ENCODE measurements at places on chromosomes 3 and 15. TPM values are rescaled to one million over a fixed set of nuclear protein-coding genes. Genes with fewer than 3 reads are reported as not detected.

- no peak for DNase-seq
Observed at GRCh38 chr3:167372138-167372537, 8.0 kb downstream of the ZBBX start.

DNA sequence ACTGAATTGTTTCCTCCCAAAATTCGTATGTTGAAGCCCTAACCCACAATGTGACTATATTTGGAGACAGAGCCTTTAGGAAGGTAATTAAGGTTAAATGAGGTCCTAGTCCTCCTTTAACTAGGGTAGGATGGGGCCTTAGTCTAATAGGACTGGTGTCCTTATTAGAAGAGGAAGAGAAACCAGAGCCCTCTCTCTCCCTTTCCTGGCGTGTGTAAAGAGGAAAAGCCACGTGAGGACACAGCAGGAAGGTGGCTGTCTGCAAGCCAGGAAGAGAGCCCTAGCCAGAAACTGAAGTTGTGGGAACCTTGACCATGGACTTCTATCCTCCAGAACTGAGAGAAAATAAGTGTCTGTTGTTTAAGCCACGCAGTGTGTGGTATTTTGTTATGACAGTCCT is 94.3 kb downstream of the OXNAD1 start:
- no peak for DNase-seq

GRCh38 chr3:126107203-126107939 is 23.4 kb upstream of the SLC41A3 start:
- no peak for DNase-seq

- DNase-seq: no peak
Observed at GRCh38 chr3:150412561-150413231, 4.6 kb downstream of the TSC22D2 start.

DNA sequence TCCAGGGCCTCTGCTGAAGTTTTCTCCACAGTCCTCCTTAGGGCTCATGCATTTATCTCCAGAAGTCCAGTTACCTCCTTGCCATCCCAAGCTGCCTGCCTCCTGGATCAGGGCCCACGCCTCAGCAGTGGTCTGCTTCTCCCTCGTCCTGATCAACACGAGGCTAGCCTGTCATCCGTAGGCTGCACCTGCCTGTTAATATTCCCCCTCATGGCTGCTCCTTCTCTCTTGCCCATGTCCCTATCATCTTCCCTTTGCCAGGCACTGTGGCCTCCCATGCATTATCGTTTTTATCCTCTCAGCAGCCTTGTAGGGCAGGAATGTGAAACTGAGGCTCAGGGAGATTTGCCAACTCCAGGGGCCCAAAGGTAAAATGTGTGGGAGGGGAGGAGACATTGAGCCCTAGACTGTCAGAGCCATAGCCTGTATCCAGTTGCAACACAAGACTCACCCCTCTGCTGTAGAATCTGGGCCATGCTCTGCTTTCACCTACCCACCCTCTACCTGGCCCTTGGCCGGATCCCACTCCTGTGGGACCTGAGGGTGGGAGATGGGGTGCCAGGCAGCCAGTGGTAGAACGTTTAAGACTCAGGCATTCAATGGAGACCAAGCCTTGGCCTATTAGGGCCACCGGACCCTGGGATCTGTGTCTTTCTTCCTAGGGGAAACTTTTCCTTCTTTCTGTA is 4.6 kb downstream of the GRM2 start:
- no peak for DNase-seq

- DNase-seq: no peak
Observed at GRCh38 chr3:108153451-108153981, 62.7 kb upstream of the CD47 start.

DNA sequence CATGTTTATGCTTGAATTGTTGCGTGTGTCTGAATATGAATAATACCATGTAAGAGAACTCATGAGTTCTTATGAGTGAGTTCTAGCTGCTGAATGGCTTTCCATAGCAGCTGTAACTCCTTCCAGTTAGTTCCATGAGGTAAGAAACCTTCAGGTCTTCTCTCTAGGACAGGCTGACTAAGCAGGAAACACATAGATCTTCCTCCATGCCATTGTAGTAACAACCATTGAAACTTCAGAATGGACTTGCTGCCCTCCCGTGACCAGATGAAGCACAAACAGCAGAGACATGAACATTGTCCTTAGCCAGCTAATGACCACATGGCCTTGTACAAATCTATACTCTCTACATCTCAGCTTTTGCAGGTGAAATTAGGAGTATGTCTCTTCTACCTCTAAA is 200.0 kb downstream of the ZNF385D start:
- no peak for DNase-seq

GRCh38 chr15:51260202-51260601 is 78.2 kb downstream of the CYP19A1 start:
- DNase-seq: no peak

DNA sequence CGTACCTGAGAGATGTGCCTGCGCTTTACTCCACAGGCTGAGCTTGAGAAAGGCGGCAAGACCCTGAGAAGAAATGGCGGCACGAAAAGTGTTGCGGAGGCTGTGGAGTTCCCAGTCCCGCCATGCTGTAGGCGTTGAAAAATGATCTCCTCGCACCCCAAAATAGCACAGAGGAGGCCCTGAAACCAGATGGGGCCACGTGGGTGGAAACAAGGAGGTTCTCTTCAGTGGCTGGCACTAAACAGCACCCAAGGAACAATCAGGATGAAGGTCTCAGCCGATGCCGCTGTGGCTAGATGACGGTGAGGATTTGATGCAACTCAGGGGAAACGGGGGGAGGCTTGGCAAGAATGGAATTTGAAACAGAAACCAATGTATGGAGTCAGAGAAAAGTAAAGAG is 57.3 kb downstream of the TMEM212 start:
- no peak for DNase-seq

DNA sequence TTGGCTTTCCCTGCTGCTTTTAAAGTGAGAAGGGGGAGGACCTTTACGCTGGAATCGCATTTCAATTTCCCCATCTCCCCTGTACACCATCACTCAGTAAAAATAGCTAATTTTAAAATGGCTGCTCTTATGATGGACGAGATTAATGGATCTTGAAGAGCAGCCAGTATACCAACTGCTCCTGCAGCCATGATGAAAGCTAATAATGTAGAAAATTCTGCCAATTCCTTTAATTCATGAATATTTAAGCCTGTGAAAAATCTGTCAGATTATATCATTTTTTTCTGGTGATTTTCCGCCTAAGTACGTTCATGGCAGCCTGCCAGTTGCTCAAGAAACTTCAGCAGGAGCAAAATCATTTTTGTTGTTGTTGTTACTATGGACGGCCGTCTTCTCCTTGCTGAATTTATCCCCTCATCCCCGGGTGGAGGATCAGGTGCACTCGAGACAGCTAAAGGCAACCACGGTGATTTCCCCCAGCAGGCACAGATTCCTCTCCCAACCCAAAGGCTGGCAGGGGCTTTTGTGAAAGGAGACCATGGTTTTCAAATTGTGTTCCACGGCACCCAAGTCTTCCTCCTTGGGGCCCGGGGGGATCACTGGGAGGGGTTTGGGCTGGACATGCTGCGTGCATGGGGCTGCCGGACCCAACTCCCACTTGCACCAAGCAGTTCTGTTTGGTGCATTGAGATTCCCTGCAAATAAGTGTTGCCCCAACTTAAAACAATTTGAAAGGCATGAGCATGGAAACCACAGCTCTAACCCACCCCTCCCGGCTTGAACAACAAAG is 289.6 kb downstream of the UACA start:
- DNase-seq: no peak

DNA sequence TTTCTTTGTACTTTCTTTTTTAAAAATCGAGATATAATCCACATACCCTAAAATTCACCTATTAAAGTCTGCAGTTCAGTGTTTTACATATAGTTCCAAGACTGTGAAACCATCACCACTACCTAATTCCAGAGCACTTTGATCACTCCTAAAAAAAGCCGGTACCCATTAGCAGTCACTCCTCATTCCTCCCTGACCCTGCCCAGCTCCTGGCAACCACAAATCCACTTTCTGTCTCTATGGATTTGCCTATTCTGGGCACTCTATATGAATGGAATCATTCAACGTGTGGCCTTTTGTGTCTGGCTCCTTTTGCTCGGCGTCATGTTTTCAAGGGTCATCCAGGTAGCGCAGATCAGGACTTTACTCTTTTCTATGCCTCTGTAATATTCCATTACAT is 17.3 kb downstream of the TRPM1 start:
- no peak for DNase-seq

GRCh38 chr15:31327669-31328427 is 1.2 kb downstream of the KLF13 start:
- peak; percentile 89 for DNase-seq

- DNase-seq: no peak
Observed at GRCh38 chr15:89822951-89823711, 8.5 kb upstream of the ANPEP start.

GRCh38 chr3:57007521-57008460 is 52.7 kb upstream of the SPATA12 start:
- DNase-seq: no peak

GRCh38 chr3:10500717-10501663 is 4.4 kb downstream of the ATP2B2 start:
- DNase-seq: no peak

- no peak for DNase-seq
Observed at GRCh38 chr15:57460208-57460816, 84.0 kb downstream of the CGNL1 start.

DNA sequence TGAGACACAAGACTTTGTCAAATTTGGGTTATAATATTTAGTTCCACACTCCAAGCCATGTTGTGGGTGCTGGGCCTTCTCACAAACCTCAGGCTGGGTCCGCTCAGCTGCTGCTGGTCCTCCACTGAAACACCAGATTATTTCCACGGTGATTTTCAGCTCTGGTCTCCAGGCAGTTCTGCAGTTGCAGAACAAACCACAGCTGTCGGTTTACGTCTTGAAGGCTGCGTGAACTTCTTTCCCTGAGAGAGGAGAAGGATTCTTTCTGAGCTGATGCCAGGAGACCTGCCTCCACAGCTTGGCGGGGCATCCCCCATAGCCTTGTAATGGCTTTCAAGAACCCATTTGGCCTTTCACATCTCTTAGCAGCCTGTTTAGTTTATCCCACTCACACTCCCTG is 16.2 kb downstream of the GALNT15 start:
- no peak for DNase-seq

DNA sequence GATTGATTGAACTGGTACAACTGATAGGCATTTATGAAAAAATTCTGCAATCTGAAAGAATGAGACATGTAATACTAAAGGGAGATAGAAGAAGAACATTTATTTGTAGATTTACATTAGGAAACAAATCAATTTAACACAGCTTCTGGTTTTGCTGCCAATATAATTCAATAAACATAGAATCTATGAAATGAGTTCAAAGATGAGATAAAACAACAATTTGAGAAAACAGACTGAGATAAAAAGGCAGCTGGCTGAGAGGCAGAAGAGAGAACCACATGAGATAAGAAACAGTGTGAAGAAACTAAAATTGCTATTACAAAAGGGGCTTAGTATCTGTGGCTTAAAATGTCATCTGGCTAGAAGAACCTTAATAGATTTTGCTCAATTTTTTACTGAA is 176.6 kb downstream of the PYDC2 start:
- no peak for DNase-seq

DNA sequence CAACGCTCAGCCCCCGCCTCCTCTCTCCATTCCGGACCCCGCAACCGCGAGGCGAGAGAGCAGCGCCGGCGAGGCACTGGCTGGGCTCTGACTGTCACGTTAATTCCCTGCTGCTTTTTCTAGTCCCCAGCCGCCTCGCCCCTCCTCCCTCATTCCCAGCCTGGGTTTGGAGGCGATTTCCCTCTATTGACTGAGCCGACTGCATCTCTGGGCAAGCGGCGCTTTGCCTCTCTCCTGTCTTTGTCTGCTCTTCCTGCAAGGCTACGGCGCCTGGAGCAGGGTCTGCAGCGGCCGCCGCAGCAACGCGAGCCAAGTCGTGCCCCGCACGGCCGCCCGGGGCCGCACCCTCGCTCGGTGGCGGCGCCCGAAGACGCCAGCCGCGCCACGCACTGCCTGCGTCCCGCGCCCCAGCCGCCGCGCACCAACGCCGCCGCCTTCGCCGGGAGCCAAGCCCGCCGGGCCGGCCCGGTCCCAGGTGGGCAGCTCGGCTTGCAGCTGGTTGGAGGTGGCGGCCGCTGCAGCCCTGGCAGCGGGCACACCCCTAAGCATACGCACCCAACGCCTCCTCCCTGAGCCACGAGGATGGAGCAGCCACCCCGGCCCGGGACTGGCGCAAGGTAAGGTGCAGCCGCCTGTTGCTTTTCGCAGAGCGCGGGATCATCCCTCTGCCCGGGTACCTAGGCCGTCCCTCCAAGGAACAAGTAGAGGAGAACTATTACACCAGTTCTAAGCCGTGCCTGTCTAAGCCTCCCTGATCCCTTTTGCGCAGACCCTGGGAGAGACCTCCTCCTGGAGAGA is at the start of gene LRRC3B:
Gene LRRC3B (plus strand): TSS at position 152 of the 798 bp plus-strand sequence. CDS start 86,901 bp downstream, outside the sequence.
- DNase-seq: peak; percentile 17

DNA sequence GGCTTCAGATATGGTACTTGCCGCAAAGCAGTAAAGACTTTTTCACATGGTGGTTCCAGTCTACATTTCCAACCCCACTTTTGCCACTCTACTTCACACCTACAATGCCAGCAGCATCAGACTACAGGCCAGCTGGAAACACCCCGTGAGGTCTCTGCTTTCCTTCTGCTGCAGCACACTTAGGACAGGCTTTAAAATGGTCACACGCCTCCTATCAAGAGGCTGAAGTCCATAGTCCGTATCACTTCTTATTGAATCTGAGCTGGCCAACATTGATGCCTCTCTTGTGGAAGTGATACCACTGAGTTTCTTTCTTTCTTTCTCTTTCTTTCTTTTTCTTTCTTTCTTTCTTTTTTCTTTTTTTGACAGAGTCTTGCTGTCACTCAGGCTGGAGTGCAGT is 59.8 kb downstream of the ZNF860 start:
- DNase-seq: no peak

DNA sequence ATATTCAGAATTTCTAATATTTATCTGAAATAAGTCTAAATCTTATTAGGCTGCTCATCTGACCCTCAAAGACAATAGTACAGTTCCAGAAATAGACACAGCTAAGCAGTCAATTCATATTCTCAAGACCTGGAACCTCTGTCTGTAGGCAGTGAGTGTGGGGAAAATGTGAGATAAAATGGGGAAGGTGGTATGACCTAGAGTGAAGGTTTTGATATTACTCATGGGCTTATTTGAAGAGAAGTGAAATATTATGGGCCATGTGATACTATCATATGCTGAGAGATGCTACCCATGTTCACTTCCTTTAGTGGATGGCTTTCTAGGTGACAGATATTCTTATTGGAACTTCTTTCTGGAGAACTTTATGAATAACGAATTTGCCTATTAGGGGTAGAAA is 33.5 kb downstream of the TGFBR2 start:
- DNase-seq: no peak

DNA sequence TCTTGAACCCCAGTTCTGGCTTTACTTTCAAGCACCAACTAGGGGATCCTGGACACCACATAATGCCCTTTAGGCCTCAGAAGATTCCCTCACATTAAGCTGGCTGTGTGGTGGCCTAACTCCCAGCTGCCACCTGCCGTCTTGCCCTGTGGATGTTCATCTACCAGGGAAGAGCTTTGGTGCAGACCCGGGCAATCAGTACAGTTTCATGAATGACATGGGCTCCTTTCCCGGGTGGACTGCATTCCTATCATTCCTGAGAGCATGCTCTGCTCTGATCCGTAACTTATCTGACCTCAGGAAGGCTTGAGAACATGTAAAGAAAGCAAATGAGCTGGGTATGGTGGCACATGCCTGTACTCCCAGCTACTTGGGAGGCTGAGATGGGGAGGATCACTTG is 50.0 kb upstream of the GSK3B start:
- no peak for DNase-seq

Gene RTP4
- total RNA-seq: 5.4 TPM

Gene PYGO1
- 4.4 TPM for total RNA-seq

Gene GOLGA8A
- total RNA-seq: 14.8 TPM

Gene PTPN9
- total RNA-seq: 8.8 TPM

Gene TMEM108
- total RNA-seq: 0.44 TPM

Gene UCN2
- 0.35 TPM for total RNA-seq

Gene MYEF2
- 12.4 TPM for total RNA-seq

Gene CCDC13
- 1.00 TPM for total RNA-seq

Gene IMPG2
- total RNA-seq: 0.16 TPM

Gene OCA2
- not detected for total RNA-seq
